ENCODE measurements at places on chromosomes 13 and 19. TPM values are rescaled to one million over a fixed set of nuclear protein-coding genes. Genes with fewer than 3 reads are reported as not detected.

The ADAMTSL5 gene
- total RNA-seq = 23.7 TPM

The FFAR2 gene
- total RNA-seq = 0.17 TPM

GRCh38 chr13:64540468-64540867, 2689.7 kb downstream of the PCDH9 start:
- H3K27ac ChIP-seq = no peak overlapping the region
- H3K36me3 ChIP-seq = no peaks in the 10 kb centered on the region
- H3K4me1 ChIP-seq = no peaks in the 10 kb centered on the region
- no peak for DNase-seq

GRCh38 chr19:13849991-13850909, 26.7 kb upstream of the NANOS3 start:
- DNase-seq = peak; percentile 84
- H3K27me3 ChIP-seq = no peaks in the 10 kb centered on the region
- H3K4me3 ChIP-seq = peak overlapping the region; percentile 16
- peaks cover 54% of the 10 kb centered on the region for H3K4me1 ChIP-seq

The TPTE2 gene
- not detected for total RNA-seq

- H3K4me1 ChIP-seq = no peaks in the 10 kb centered on the region
- peaks cover 8% of the 10 kb centered on the region for H3K27me3 ChIP-seq
- H3K36me3 ChIP-seq = no peaks in the 10 kb centered on the region
- DNase-seq = no peak
- no peak overlapping the region for H3K4me3 ChIP-seq
- no peak overlapping the region for H3K27ac ChIP-seq
These were observed 466.7 kb downstream of the TSHZ3 start for GRCh38 chr19:30882411-30883005.

The RASL11A gene
- 1.8 TPM for total RNA-seq

The ZNF497 gene
- total RNA-seq = 0.73 TPM

DNA sequence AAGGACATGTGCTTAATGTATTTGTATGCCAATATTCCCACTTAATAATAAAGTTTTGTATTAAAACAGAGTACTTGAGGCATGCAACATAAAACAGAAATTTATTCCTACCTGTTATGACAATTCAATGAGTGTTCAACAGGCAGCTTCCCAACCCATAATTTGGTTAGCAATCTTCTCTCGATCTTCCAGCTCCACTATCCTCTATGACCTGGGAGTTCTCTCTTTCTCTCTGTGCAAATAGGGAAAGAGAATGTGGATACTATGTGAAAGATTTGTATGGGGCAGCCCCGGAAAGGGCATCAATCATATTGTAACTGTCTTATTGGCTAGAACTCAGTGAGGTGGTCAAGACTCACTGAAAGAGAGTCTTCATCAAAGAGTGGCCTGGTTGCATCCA, 644.9 kb upstream of the PCDH20 start:
- H3K27ac ChIP-seq = no peak overlapping the region
- no peaks in the 10 kb centered on the region for H3K36me3 ChIP-seq
- no peaks in the 10 kb centered on the region for H3K27me3 ChIP-seq
- H3K4me1 ChIP-seq = no peaks in the 10 kb centered on the region
- no peak for DNase-seq

DNA sequence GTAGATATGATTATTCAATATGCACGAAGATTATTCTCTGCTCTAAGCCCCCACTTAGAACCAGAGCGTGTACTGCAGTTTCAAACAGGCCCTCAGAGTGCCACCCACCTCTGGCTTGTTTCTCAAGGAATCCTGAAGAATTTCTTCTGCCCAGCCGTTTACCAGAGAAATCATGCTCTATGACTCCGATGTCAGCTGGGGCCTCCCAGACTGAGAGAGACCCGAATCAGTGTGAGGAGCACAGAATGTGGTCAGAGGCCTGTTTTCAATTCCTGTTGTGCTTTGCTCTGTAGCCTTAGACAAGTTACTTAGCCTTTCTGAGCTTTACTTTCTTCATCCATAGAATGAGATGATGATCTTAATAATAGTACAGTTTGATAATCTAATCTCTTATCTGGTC, 5.5 kb downstream of the PNMA8C start:
- no peaks in the 10 kb centered on the region for H3K36me3 ChIP-seq
- H3K27me3 ChIP-seq = peaks cover 24% of the 10 kb centered on the region
- H3K27ac ChIP-seq = no peak overlapping the region
- no peak overlapping the region for H3K4me3 ChIP-seq

DNA sequence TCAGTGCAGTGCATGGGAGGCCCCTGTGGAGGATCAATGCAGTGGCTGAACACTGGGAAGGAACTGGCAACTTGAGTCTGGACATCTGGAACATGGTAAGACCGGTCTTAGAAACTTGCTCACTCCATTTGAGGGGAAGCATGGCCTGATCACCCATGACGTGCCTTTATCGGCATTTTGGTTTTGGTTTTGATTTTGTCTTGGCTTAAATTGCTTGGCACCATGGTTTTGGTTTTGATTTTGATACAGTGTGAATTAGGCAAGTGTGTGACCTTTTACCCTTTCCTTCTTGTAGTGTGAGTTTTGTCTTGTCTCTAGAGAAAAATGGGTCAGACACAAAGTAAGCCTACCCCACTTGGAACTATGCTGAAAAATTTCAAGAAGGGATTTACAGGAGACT, 77.3 kb downstream of the ZNF486 start:
- H3K27ac ChIP-seq = no peak overlapping the region
- H3K4me1 ChIP-seq = no peaks in the 10 kb centered on the region
- DNase-seq = no peak
- H3K27me3 ChIP-seq = no peaks in the 10 kb centered on the region

GRCh38 chr19:42271045-42271419, 2.0 kb downstream of the CIC start:
- H3K4me3 ChIP-seq = peak overlapping the region; percentile 63
- no peaks in the 10 kb centered on the region for H3K27me3 ChIP-seq
- H3K4me1 ChIP-seq = peaks cover 52% of the 10 kb centered on the region
- DNase-seq = no peak
- peaks cover 48% of the 10 kb centered on the region for H3K36me3 ChIP-seq

GRCh38 chr13:29903543-29903942, 53.1 kb upstream of the UBL3 start:
- H3K4me3 ChIP-seq = no peak overlapping the region
- H3K27me3 ChIP-seq = peaks cover 15% of the 10 kb centered on the region
- H3K27ac ChIP-seq = no peak overlapping the region
- H3K36me3 ChIP-seq = no peaks in the 10 kb centered on the region
- peaks cover 4% of the 10 kb centered on the region for H3K4me1 ChIP-seq

The NUCB1 gene
- 252 TPM for total RNA-seq

GRCh38 chr13:113403255-113404104, 39.5 kb upstream of the GRTP1 start:
- H3K36me3 ChIP-seq = no peaks in the 10 kb centered on the region
- H3K4me1 ChIP-seq = peaks cover 6% of the 10 kb centered on the region
- no peak overlapping the region for H3K4me3 ChIP-seq
- H3K27ac ChIP-seq = peak overlapping the region; percentile 93
- peaks cover 18% of the 10 kb centered on the region for H3K27me3 ChIP-seq

Measured in heart right ventricle (tissue), 16 donors.